ENCODE measurements at places on chromosomes 5 and 9. TPM values are rescaled to one million over a fixed set of nuclear protein-coding genes. Genes with fewer than 3 reads are reported as not detected.

SLC25A25 gene
- 22.0 TPM for total RNA-seq

GRCh38 chr9:110141227-110141793, 66.6 kb downstream of the C9orf152 start:
- H3K4me1 ChIP-seq = peaks cover 16% of the 10 kb centered on the region
- DNase-seq = no peak
- no peaks in the 10 kb centered on the region for H3K27me3 ChIP-seq

DNA sequence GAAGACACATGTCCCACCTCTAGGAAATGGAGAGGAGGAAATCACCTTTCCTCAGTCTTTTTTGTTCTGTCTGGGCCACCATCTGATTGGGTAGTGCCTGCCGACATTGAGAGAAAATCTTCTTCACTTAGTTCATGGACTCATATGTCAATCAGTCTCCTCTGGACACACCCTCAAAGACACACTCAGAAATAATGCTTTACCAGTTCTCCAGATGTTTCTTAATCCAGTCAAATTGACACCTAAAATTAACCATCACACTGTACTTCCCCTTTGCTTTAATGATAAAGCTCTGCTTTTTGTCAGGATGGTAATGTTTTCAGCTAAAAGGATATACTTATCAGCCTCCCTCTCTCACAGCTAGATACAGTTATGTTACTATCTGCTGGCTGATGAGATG, 267.3 kb downstream of the CD180 start:
- DNase-seq = no peak
- no peak overlapping the region for H3K4me3 ChIP-seq
- no peaks in the 10 kb centered on the region for H3K36me3 ChIP-seq
- H3K27me3 ChIP-seq = no peaks in the 10 kb centered on the region
- H3K4me1 ChIP-seq = no peaks in the 10 kb centered on the region

DNA sequence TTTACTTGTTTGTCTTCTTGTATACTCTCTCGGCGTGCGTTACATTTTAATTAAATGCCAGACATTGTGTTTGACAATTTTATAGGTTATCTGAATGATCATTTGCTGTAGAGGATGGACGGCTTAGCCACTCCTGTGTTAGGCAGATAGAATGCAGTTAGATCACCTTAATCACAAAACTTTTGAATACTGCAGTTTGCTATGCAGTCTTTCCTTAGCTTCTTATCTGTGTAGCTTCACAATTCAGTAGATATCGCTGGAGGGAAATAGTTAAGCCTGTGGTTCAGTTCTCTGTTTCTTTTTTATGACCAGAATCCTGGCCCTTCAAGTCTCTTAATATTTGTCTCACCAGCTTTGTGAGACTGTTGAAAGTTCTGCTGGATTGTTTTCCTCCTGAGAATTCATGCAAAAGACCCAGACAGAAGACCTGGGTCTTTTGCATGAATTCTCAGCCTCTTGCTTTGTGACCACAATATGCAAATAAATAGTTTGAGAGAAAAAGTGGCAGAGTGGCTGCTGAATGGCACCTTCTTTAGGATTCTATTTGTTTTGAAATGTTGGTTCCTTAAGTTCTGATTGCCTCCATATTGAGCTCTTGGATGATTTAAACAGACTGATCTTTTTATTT, 40.2 kb downstream of the RASA1 start:
- no peak overlapping the region for H3K4me3 ChIP-seq
- H3K27me3 ChIP-seq = no peaks in the 10 kb centered on the region
- no peak overlapping the region for H3K27ac ChIP-seq
- no peak for DNase-seq
- peaks cover 28% of the 10 kb centered on the region for H3K4me1 ChIP-seq

GRCh38 chr5:154642499-154643245, 112.5 kb upstream of the LARP1 start:
- H3K27ac ChIP-seq = no peak overlapping the region
- H3K36me3 ChIP-seq = no peaks in the 10 kb centered on the region
- no peak for DNase-seq
- H3K4me3 ChIP-seq = no peak overlapping the region
- H3K27me3 ChIP-seq = no peaks in the 10 kb centered on the region
- H3K4me1 ChIP-seq = peaks cover 9% of the 10 kb centered on the region

- H3K36me3 ChIP-seq = no peaks in the 10 kb centered on the region
- DNase-seq = no peak
- no peaks in the 10 kb centered on the region for H3K27me3 ChIP-seq
- no peak overlapping the region for H3K4me3 ChIP-seq
Observed at GRCh38 chr5:58258984-58259684, 200.8 kb downstream of the PLK2 start.

GRCh38 chr5:81544351-81545018, 150.6 kb upstream of the ACOT12 start:
- no peaks in the 10 kb centered on the region for H3K27me3 ChIP-seq
- H3K27ac ChIP-seq = no peak overlapping the region
- H3K36me3 ChIP-seq = no peaks in the 10 kb centered on the region
- no peak overlapping the region for H3K4me3 ChIP-seq

DNA sequence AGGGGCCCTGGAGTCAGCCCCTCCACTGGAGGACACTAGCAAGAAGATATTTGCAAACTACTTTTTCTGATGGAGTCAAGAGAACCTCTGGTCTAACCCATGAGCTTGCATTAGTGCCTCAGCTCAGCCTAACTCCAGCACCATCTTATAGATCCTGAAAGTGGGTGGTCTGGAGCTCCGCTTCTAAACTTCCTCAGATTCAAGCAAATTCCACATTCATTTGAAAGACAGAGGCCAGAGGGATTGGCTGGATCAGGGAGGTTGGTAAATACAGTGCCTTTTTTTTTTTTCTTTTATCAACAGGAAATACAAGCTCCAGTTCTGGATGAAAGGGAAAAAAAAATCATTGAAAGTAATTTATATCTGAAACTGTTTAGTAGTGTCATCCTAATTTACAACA, 99.9 kb downstream of the ENC1 start:
- H3K4me3 ChIP-seq = no peak overlapping the region
- no peaks in the 10 kb centered on the region for H3K27me3 ChIP-seq
- H3K4me1 ChIP-seq = no peaks in the 10 kb centered on the region
- H3K27ac ChIP-seq = no peak overlapping the region
- no peaks in the 10 kb centered on the region for H3K36me3 ChIP-seq

BTNL3 gene
- not detected for total RNA-seq

- peaks cover 17% of the 10 kb centered on the region for H3K4me1 ChIP-seq
- H3K27ac ChIP-seq = no peak overlapping the region
- H3K27me3 ChIP-seq = peaks cover 18% of the 10 kb centered on the region
- H3K36me3 ChIP-seq = no peaks in the 10 kb centered on the region
- no peak for DNase-seq
Observed at GRCh38 chr9:97505845-97506244, 4.4 kb downstream of the TMOD1 start.

GRCh38 chr9:2630158-2630557, 8.6 kb downstream of the VLDLR start:
- H3K4me1 ChIP-seq = no peaks in the 10 kb centered on the region
- no peak overlapping the region for H3K27ac ChIP-seq
- no peak overlapping the region for H3K4me3 ChIP-seq
- no peaks in the 10 kb centered on the region for H3K36me3 ChIP-seq
- no peak for DNase-seq

DNA sequence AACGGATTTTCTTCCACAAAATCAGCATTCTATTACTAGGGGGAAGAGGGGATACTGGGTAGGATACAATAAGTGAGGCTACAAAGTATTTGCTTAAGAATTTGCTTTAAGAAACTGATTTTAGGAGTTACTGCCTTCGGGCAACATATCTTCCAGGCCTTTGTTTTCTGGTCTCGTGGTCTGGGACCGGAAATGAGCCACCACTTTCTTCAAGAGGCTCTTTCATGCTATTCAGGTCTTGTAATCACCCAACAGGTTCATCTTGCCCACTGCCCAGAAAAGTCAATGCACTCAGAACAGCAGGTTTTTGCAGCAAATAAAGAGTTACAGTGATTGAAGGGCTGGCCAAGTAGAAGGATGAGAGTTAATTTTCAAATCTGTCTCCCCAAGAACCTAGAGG, 6.6 kb upstream of the AOPEP start:
- DNase-seq = no peak
- no peaks in the 10 kb centered on the region for H3K4me1 ChIP-seq
- H3K27ac ChIP-seq = no peak overlapping the region
- H3K4me3 ChIP-seq = no peak overlapping the region
- no peaks in the 10 kb centered on the region for H3K27me3 ChIP-seq

- no peak overlapping the region for H3K4me3 ChIP-seq
- no peaks in the 10 kb centered on the region for H3K4me1 ChIP-seq
- DNase-seq = no peak
- no peaks in the 10 kb centered on the region for H3K27me3 ChIP-seq
- H3K27ac ChIP-seq = no peak overlapping the region
Observed at GRCh38 chr5:179872828-179873575, 14.4 kb upstream of the MRNIP start.

SLC36A2 gene
- total RNA-seq = not detected

GRCh38 chr5:66739021-66739420, 142.8 kb downstream of the MAST4 start:
- no peaks in the 10 kb centered on the region for H3K27me3 ChIP-seq
- no peak overlapping the region for H3K27ac ChIP-seq
- no peak overlapping the region for H3K4me3 ChIP-seq
- no peaks in the 10 kb centered on the region for H3K36me3 ChIP-seq
- H3K4me1 ChIP-seq = no peaks in the 10 kb centered on the region

TLX3 gene
- not detected for total RNA-seq

CMBL gene
- 1.5 TPM for total RNA-seq

DNA sequence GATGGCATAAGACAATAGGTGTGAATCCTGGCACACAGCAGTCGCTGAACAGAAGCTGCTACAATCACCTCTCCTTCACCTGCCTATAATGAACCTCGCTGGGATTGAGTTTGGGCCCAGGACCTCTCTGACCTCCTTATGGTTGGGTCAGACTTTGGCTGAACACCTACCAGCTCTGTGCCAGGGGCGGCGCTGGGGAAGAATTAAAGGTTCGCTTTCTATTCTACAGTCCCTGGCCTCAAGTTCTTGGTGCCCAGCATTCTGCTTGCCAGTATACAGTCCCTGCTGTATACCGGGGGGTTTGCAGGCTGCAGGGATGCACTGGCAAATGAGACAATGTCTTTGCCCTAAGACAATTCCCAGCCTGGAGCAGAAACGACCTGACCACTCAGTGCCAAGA, 895 bp upstream of the STRBP start:
- H3K27me3 ChIP-seq = no peaks in the 10 kb centered on the region
- no peak for DNase-seq
- peak overlapping the region; percentile 45 for H3K4me3 ChIP-seq
- H3K4me1 ChIP-seq = peaks cover 22% of the 10 kb centered on the region
- no peaks in the 10 kb centered on the region for H3K36me3 ChIP-seq
- peak overlapping the region; percentile 63 for H3K27ac ChIP-seq

- H3K4me1 ChIP-seq = peaks cover 28% of the 10 kb centered on the region
- no peak overlapping the region for H3K27ac ChIP-seq
Observed at GRCh38 chr5:53560028-53560427, 411 bp upstream of the NDUFS4 start.

- no peaks in the 10 kb centered on the region for H3K36me3 ChIP-seq
- H3K27me3 ChIP-seq = no peaks in the 10 kb centered on the region
- H3K4me1 ChIP-seq = no peaks in the 10 kb centered on the region
- no peak overlapping the region for H3K27ac ChIP-seq
Observed at GRCh38 chr9:119483153-119483552, 113.9 kb upstream of the BRINP1 start.

SLC34A1 gene
- total RNA-seq = not detected

DMRTA1 gene
- not detected for total RNA-seq
